ENCODE measurements at places on chromosomes 2 and 18.

DNA sequence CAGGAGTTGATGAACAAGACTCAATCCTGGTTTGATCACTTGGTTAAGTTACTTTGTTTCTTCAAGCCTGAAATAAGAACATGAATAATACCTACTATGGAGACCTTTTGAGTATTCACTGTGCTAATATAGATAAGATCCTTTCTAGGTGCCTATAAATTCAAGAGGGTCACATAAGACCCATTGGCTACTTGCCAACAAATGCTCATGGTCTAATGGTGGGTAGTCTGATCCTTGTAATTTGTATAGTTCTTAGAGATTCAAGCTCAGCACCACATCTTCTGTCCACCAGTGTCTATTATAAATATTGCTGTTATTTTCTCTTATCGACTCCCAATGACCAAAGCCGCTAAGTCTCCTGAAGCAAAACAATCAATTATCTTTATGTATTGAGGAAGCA is 27.4 kb upstream of the ACSL3 start:
- DNase-seq, result no peak

GRCh38 chr18:8491516-8491915 is 117.7 kb upstream of the RAB12 start:
- DNase-seq, result no peak

GRCh38 chr2:11852526-11853196 is 106.2 kb downstream of the LPIN1 start:
- DNase-seq, result no peak

DNA sequence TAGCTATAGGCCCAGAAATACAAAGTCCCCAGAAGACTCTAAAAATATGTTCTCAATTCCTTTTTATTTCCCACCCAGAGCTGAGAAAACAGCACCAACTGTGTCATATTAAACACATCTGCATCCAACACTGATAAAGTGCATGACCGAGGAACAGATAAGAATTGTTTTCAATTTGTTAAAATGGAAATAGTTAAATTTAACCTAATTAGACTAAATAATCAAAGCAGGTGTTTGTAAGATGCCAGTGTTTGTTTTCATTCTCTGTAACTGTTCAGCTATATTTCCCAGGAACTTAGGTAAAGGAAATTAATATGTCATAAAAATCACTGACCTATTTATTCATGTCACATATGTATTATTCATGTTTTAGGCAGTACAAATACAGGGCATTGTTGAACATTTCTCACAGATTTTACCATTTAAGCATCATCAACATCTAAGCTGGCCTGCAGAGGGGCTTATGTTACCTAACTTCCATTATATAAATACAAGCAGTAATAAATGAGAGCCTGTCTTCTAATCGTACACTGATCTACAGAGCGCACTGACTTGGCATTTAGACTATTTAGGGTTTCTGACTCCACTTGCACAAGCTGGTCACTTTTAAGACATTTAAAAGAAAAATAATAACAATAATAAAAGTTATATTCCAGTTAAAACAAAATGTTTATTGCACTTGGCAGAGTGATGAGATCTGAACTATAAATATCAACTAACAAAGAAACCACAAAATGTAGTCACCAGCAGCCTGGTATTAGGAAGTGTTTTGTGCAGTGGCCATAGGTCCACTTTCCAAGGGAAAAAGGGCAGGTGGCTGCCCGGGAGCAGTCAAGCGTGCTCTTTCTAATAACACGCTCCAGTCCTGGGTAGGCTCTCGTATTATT is 86.6 kb upstream of the ZFP36L2 start:
- DNase-seq, result no peak

DNA sequence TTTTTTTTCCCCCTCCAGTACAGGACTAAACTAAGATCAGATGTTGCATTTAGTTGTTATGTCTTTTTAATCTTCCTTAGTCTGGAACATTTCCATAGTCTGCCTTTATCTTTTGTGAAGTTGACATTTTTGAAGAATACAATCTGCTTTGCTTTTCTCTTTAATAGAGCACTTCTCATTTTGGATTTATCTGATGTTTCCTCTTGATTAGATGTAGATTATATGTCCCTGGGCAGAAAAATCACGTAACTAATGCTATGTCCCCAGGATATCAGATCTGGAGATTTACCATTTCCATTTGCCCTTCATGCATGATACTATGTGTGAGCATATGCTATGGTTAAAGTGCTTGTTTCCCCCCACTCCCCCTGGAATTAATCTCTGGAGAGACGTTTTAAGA is 6.2 kb downstream of the ZNF638 start:
- no peak for DNase-seq

DNA sequence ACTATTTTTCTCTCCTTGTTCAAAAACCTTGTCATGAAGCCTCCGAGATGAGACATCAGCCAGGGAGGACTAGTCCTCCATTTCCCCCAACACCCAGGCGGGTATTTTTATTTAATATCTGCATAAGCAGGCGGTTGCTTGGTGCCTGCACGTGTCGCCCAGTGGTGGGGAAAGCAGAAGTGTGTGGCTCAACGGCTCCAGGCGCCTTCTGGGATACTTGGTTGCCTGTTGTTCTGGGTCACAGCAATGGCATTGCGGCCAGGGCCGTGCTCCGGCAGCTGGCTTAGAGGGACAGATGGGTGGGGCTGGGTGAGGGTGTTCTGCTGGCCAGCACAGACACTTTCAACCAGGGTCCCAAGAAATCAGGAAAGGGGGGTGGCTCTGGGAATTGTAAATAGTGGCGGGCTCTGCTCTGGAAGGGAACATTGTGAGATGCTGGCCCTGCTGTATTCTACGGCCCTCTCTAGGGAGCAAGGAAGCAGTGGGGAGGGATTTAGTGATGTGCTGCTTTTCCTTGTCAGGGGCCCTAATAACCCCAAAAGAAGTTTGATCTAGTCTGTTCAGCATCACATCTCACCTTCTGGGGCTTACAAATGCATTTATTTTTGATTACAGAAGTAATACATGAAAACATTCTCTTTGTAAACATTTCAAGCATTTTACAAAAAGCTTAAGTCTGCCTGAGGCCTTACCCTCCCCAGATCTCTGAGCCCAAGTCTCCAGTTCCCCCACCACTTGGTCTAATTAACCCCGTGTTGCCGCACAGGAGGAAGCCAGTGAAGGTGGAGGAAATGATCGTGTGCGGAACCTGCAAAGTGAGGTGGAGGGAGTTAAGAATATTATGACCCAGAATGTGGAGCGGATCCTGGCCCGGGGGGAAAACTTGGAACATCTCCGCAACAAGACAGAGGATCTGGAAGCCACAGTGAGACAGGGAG is 1.1 kb downstream of the VAMP8 start:
- no peak for DNase-seq

DNA sequence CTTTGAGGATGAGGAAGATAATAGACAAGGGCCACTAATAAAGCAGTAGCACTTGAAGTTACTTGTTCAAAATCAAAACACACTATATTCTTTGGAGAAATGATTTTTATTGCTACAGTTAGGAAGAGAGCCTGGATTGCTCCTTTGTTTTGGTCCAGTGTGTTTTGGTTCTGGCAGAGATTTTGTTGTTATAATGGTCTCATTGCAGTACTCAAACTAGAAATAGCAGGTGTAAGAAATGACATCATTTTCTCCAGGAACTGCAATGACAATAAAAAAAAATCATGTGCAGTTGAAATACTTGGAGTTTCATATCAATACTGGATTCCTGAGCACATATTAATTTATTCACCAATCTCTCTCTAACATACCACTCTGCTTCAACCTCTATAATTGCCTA is 490.3 kb downstream of the CCDC85A start:
- DNase-seq, result no peak

All from GM12891 (cell line).